ENCODE measurements at places on chromosomes 6 and 20.

DNA sequence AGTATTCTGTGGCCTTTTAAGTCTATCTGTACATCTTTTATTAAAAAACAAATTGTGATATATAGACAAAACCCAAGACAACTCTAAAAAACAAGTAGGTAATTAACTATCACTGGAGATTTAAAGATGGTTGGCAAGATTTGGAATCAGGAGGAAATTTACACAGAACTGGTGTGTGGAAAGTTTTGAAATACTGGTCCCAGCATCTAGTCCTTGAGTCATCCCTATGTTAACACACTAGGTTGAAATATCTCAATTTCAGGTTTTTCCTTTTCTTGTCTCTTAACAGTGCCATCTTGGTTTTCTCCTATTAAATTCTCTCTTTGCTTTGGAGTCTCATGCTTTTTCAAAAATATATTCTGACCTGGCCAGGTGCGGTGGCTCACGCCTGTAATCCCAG, 27.5 kb downstream of the SASH1 start:
- no peak for DNase-seq

GRCh38 chr6:142452993-142453392, 151.2 kb downstream of the ADGRG6 start:
- DNase-seq: no peak

DNA sequence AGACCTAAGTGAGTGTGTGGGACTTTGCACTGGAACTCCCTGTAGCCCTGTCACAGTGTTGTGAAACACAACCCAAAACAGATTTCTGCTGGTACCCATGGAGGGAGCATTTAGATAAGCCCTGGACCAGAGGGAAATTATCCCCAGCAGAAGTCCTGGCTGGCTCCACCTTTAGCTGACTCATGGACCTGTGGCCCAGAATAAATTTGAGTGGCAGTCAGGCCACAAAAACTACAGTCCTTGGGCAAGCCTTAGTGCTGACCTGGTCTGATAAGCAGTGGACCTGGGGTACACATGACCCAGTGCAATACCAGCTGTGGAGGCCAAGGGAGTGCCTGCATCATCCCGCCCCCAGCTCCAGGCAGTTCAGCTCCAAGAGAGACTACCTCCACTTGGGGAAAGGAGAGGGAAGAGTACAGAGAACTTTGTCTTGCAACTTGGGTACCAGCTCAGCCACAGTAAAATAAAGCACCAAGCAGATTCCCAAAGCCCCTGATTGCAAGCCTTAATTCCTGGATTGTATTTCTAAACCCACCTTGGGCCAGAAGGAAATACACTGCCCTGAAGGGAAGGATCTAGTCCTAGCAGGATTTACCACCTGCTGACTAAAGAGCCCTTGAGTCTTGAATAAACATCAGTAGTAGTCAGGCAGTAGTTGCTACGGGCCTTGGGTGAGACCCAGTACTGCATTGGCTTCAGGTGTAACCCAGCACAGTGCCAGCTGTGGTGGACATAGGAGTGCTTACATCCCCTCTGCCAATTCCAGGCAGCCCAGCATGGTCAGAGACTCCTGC, 140.4 kb upstream of the COL21A1 start:
- no peak for DNase-seq

DNA sequence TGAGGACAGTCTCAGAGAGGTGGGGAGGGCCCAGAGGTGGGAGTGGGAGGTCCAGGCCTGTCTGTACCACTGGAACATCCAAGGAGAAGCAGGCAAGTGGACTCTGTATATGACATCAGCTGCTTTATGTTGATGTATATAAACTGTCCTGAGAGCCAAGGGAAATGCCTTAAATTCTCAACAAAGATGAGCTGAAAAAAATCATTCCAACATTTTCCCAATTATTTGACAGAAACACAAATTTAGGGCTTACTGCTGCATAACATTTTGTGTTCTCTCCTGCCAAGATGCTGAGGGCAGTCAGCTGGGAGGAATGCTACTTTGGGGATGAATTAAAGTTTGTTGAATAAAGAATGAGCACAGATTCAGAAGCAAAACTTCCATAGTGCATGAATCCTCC, 52.8 kb downstream of the FOXC1 start:
- no peak for DNase-seq

DNA sequence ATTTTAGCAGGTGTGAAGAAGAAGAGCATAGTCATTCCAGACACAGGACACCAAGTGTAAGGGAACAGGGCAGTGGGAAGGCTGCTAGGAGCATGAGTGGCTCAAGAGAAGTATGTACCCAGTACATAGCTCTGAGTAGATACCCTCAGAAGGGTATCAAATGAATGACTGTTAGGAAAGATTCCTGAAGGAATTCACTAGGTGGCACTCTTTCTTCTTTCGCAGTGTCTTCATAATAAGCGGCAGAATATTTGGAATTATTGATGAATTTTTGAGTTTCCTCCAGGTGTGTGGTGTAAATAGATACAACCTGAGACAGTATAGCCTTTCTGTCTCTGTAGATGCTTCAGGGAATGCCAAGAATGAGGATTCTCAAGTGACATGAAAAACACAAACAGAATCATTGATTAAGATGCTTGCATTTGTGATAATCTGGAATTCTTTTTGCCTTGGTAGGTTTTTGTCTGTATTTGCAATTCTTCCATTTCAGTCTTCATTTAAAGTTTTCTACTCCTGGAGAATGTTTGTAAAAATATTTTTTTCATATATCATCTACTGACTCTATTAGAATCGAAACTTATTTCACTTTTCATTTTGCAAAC, 264.3 kb upstream of the RIMS1 start:
- DNase-seq: no peak

DNA sequence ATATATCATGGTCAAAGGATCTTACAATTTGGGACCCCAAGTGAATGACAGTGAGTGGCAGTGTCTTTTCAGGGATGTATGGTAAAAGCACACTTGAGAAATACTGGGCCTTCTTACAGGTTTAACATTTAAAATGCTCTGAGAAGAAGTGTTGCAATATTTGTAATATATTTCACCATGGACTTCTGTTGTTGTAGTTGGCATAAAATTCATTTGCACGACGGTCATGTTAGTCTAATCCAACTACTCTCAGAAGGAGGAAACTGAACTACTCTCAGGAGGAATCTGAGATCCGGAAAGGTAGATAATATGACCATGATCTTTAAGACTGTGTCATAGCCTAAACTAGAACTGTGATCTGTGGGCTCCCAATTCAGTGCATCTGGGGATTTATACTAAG, 700.1 kb downstream of the HDGFL1 start:
- peak; percentile 6 for DNase-seq

GRCh38 chr6:74638412-74638811, 567.4 kb downstream of the COL12A1 start:
- DNase-seq: no peak

DNA sequence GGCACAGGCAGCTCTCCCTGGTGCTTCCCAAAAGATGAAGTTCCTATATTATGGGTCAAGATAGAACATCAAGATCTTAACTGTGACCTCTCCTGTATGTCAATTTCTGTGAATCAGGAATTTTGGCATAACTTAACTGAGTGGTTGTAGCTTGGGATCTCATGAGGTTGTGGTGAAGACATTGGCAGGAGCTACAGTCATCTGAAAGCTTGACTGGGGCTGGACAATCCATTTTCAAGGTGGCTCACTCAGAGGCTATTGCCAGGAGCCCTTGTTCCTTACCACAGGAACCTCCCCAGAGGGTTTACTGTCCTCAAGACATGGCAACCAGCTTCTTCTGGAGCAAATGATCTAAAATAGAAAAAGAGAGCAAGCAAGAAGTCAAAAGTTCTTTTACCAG, 252.2 kb downstream of the ADGB start:
- DNase-seq: no peak

GRCh38 chr6:148565930-148566663, 180.7 kb upstream of the UST start:
- no peak for DNase-seq

- no peak for DNase-seq
Measured at GRCh38 chr20:4601630-4602296, 119.9 kb upstream of the PRND start.

GRCh38 chr20:32438331-32438858, 80.3 kb downstream of the ASXL1 start:
- no peak for DNase-seq

DNA sequence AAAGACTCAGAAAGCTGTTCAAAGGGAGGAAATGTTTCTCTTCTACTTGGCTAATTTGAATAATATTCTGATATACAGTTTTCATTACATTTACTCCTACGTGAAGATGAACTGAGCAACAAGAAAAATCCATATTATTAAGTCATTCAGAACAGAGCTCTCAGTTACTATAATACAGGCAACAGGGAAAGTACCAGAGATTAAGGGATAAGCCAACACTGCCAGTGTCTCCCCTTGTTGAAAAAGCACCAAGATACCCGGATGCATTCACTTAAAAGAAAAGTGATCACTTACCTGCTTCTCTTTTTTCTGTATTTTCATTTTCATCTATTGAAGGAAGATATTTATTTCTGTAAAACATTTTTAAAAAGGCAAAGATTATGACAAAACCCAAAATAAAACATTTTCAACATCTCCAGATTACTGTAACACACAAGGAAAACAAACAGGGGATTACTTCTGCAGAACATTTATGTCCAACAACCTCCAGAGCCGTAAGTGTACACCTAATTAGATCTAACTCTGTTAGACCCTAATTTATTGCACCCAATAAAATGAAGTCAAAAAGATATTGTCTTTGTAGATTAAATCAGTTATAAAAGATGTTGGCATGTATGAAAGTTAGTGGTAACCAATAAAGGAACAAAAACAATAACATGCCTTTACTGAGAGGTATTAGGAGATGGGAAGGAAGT, 67.0 kb downstream of the CHD6 start:
- no peak for DNase-seq

- DNase-seq: no peak
Measured at GRCh38 chr6:2307799-2308198, 62.4 kb upstream of the GMDS start.

DNA sequence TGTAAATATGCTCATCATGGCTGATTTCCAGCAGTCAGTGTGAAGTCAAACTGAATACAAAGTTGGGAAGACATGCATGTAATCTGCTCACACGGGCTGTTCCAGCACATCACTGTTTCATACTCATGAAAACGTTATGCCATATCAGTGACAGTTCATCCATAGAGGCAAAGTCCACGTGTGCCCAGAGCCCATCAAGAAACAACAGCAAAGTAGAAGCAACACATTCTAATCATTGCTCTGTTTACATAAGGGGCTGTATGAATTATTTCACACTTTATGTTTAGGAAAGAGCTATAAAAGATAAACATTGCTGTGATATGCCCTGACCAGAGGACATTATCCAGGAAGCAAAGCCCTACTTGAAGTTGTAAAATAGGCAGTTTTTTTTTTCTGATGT, 157.0 kb upstream of the ENPP5 start:
- no peak for DNase-seq

- DNase-seq: no peak
Measured at GRCh38 chr6:138865480-138866109, 69.7 kb downstream of the ECT2L start.

- DNase-seq: no peak
Measured at GRCh38 chr6:30171677-30172471, 8.5 kb downstream of the TRIM15 start.

DNA sequence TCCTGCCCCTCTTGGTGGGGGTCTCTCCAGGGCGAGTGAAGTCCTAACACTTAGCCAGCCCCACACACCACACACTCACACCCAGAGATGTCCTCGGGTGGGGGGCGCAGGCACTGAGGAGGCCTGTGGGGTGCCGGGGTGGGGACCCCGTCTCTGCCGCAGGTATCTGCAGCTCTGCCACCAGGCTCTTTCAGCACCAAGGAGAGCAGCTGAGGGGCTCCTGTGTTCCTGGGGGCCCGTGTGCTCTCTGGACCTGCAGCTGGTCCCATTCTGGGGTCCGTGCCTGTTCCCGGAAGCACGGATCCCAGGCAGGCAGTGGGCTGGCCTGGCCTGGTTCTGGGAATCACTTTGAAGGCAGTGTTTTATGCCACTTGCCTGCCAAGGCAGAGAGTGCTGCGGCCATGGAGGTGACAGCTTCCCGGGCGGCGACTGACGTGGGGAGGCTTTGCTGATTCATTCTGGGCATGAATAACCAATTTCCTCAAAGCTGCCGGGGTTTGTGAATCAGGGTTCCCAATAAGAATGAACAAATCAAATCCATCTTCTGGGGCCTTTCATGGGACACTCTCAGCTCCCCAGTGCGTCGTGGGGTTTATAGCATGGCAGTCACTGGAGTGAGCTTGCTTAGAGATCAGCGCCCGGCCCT, 54.4 kb upstream of the SLCO4A1 start:
- no peak for DNase-seq

- no peak for DNase-seq
Measured at GRCh38 chr6:139828751-139829519, 454.5 kb upstream of the CITED2 start.

DNA sequence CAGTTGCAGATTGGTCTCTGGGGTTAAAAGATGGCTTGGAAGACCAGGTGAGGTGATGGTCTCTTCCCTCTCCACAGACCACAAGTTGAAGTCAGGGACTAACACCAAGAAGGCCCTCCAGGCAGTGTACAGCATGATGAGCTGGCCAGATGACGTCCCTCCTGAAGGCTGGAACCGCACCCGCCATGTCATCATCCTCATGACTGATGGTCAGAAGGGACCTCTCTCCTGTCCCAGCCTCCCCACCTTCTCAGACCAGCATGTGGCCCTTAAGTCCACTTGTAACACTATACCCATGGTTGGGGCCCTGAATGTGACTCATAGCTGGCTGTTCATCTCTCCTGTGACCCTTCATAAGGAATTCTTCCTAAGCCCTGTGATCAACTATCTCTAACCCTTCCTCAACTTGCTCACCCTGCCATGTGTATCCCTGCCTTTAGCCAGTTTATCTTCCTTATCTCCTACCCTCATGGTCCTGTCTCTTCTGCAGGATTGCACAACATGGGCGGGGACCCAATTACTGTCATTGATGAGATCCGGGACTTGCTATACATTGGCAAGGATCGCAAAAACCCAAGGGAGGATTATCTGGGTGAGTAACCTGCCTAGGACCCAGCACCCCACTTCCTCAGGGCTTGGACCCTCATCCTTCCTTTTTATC, 3.0 kb downstream of the CFB start:
- no peak for DNase-seq

GRCh38 chr6:157222201-157222981, 100.9 kb downstream of the TMEM242 start:
- DNase-seq: no peak

GRCh38 chr6:150165020-150165702, 22.3 kb downstream of the PPP1R14C start:
- DNase-seq: no peak

- DNase-seq: no peak
Measured at GRCh38 chr6:166633732-166634535, 6.9 kb upstream of the RPS6KA2 start.

- DNase-seq: peak; percentile 23
Measured at GRCh38 chr20:37867289-37868195, 35.4 kb upstream of the VSTM2L start.

DNA sequence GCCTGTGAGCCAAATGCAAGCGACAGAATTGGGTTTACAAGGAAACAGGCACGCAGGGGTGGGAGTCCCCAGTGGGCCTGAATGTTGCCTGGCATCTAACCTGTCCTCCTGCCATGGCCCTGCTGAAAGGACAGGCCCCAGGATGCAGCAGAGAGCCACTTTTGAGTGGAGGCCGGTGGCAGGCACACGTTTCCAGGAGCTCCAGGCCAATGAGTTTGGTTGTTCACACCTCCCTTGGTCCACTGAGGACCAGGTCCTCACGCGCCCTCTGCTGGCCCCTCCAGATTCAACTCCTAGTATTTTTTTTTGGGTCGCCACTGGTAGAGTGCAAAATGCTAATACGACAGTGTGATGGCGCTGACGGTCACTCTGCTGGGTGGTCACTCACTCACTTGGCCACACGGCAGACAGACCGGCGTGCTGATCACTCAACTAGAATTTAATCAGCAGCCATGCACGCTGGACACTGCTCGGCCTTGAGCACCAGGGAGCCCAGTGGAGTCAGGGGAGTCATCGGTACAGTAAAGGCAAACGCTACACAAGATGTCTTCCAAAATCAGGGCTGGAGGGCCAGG, 81.7 kb upstream of the NFATC2 start:
- peak; percentile 30 for DNase-seq
